ENCODE measurements at places on chromosomes 6 and 20.

- no peak for DNase-seq
Measured at GRCh38 chr6:1911474-1911873, 301.8 kb downstream of the FOXC1 start.

GRCh38 chr20:44841955-44842354 lies 31.6 kb upstream of the RIMS4 start:
- no peak for DNase-seq

DNA sequence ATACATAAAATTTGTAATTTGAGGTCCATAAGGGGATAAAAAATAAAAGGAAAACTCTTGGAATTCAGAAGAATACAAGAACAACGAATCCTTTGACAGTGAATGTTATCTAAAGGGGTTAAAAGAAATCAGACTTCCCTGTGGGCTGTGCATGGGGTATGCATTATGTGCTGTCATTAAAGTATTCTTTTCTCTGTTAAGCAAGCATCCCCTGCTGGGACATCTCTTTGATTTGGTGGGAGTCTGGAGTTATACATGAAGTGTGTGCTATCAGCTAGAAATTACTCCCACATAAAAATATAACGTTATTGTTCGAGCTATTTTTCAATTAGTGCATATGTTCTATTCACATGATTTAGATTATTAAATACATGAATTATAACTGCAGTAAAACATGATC lies 195.2 kb downstream of the CENPW start:
- no peak for DNase-seq

GRCh38 chr20:50124496-50124895 lies 11.5 kb upstream of the UBE2V1 start:
- DNase-seq, result no peak

GRCh38 chr20:32021091-32021490 lies 10.9 kb downstream of the CCM2L start:
- no peak for DNase-seq

- no peak for DNase-seq
Measured at GRCh38 chr20:25318471-25319240, 70.8 kb downstream of the PYGB start.

- no peak for DNase-seq
Measured at GRCh38 chr6:36897609-36898008, 11.9 kb downstream of the C6orf89 start.

DNA sequence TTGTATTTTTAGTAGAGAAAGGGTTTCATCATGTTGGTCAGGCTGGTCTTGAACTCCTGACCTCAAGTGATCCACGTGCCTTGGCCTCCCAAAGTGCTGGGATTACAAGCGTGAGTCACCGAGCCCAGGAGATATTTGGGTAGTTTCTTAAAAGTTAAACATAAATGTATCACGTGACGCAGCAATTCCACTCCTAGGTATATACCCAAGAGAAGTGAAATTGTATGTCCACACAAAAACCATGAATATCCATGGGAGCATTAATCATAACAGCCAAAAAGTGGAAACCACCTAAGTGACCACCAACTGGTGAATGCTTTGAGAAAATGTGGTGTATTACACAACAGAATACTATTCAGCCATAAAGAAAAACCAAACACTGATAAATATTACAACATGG lies 164.8 kb downstream of the MRPL14 start:
- DNase-seq, result no peak

DNA sequence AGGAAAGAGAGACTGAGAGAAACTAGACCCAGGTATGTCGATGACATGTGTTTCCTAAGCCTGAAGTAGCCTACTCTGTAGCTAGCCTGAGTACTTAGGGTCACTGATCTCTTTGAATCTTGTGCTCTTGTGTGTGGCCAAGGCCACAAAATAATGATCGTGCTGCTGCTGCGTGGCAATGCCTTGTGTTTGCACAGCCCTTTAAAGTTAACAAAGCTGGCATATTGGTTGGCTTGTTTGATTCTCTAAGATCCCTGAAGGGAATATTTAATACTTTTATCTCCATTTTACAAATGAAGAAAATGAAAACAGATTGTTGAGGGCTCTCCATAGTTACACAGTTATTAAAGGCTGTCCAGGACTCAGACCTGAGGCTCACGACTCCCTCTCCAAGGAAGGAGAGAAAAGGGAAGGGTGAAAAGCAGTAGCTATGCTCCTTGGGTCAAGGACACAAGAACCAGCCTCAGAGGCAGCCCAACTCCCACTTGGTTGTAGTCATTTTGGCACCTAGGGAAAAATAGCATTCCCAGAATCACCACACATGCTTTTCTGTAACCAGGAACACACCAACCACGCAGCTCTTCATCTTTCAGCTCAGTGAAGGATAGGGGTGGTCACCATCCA lies 130.7 kb downstream of the LRFN2 start:
- DNase-seq, result no peak

DNA sequence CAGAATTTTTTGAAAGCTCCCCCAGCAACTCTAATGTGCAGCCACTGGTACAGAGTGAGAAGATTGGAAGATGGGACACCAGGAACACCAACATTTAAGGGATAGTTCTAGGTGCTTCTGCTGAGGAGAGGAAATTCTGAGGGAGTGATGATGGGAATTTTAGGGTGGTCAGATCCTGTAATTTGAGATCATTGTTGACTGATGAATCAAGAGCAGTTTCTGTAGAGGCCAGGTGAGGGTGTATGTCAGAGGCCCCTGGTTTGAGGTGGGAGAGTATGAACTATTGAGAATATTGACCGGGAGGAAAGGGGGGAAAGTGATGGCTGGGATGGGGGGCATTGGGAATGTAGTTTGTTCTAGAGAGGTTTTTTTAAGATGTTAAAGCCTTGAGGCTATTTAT lies 47.2 kb downstream of the PTPRA start:
- no peak for DNase-seq

DNA sequence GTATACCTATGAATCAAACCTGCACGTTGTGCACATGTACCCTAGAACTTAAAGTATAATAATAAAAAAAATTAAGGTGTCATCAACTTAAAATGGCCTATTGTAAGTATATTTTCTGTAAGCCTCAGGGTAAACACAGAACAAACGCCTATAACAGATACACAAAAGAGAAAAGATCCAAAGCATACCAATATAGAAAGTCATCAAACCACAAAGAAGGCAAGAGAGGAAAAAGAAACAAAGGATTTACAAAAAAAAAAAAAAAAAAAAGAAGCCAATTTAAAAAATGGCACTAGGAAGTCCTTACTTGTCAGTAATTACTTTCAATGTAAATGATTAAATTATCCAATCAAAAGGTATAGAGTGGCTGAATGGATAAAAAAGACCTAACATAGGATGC lies 24.6 kb upstream of the ASF1A start:
- no peak for DNase-seq

GRCh38 chr6:71656121-71656520 lies 230.2 kb upstream of the RIMS1 start:
- DNase-seq, result no peak

DNA sequence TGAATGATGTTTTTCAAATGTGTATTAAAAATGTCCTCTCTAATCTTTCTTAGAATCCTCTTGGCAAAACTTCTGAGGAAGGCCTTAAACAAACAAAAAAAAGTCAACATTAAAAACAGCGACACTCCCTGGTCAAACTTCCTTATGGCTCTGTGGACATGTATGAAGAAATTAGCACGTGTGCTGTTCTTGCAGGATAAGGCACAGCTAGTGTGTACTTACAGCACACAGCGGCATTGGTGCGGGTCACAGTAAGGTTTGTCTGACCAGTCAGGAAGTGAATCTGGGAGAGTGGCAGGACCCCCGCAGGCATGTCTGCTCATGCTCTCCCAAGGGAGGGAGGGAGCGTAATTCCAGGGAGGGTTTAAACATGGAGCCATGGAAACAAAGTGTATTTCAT lies 38.8 kb downstream of the SLC22A1 start:
- no peak for DNase-seq

DNA sequence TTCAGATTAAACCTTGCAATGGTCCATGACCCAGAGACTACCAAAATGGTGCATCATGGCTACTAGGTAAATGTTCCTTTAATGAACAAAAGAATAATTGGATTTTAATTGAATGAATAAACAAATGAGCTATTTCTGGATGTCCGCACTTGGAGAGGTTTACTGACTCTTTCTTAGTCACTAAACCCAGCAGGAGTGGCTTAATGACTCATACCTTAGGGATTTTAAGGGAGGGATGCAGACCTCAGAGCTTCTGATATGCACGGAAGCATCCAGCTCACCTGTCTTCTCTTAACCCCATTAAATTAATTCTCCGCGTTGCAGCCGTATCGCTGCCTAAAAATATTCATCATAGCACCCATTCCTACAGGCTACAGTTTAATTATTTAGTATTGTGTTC lies 970.0 kb upstream of the SLC35B3 start:
- DNase-seq, result no peak

DNA sequence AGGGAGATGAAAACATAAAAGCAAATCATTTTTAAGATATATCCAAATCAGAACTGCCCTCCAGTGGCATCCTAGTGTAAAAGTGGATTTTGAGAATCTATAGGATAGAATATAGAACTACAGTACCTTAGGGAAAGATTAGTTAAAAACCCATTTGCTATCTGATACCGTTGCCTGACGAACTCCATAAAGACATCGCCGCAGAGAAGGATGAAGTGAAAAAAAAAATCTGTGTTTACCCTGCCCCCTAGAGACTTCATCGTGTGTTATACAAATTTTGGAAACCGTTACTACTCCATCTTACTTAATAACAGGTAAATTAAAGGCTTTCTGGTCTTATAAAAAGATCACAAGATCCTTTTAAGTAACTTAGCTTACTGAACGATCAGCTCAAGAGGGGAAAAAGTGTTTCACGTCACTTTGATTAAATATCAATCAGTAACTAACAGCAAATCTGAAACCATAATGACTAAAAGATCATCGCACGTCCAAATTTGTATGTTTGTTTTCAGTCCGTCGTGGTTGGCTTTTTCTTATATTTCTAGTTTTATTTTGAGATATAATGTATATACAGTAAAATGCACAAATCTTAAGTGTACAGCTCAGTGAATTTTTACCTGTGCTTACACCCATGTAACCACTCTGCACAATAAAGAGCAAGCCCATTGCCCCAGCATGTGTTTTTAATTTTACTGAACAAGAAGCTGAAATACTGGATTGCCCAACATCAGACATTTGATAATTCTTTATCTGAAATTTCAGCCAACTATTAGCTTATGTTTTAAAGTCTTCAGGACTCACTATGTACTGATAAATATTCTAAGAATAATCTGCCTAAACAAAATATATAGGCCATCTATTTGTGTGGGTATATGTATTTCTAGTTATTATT lies 881 bp upstream of the MCM3 start:
- DNase-seq, result no peak

GRCh38 chr6:163866192-163866591 lies 451.7 kb downstream of the QKI start:
- DNase-seq, result no peak

DNA sequence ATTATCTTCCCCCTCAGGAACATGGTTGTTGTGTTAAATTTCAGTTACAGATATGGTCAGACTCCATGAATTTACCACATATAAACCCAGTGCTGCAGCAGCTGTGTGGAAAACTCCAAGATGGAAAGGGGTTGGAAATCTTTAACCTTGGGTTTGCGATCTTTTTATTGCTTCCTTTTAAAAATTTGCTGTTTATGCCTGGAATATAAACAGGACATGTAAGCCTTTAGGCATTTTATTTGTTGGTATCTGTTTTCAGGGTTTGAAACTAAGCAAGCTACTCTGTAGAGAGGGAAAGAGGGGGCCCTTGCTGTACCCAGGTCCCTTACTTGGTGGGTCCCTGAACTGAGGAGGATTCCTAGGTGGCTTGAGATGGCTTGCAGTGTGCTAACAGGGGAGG lies 778 bp downstream of the PKIG start:
- DNase-seq, result no peak

- DNase-seq, result no peak
Measured at GRCh38 chr20:45098103-45098773, 2.7 kb downstream of the KCNS1 start.

- DNase-seq, result no peak
Measured at GRCh38 chr6:165573671-165574070, 89.4 kb downstream of the PDE10A start.

DNA sequence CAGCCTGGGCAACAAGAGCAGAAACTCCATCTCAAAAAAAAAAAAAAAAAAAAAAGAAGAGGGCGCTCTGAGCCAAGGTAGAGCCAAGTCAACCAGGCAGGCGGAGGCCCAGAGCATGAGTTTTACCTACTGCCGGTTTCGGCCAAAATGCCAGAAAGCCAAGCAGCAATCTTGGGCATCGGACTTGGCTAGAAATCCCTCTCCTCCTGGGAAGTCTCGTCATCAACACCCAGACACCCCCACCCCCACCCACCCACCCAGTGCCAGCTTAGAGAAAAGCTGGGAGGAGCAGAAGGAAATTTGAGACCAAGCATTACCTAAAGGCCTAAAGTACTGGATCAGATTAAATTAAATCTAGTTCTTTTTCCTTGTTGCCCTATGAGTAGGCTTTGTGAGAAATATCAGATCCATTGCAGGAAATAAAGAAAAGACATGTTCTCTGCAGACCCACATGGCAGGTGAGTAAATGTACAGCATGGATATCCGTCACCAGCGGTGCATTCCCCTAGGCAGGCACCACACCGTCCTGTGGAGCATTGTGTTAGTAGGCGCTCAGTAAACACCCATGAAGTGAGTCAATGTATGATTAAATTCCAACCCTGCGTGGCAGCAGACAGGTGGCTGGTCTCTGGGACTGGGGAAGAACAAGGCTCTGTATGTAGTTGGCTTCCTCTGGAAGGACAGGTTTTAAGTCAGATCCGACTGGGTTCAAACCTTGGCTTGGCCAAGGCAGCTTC lies 21.0 kb downstream of the RIPOR3 start:
- no peak for DNase-seq

DNA sequence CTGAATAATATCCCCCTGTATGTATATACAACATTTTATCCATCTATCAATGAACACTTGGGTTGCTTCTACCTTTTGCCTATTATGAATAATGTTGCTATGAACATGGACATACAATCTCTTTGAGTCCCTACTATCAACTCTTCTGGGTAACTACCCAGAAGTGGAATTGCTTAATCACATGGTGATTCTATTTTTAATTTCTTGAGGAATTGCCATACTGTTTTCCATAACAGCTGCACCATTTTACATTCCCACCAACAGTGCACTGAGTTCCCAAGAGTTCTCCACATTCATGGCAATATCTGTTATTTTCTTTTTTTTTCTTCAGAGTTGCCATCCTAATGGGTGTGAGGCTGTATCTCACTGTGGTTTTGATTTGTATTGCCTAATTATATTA lies 88.3 kb downstream of the ZHX3 start:
- DNase-seq, result no peak

- DNase-seq, result no peak
Measured at GRCh38 chr6:125733516-125734300, 15.7 kb upstream of the HEY2 start.

Data from lower leg skin (tissue), 4 donors.